Spleen (tissue), 13 donors: ENCODE measurements at places on chromosomes 12 and 14. TPM values are rescaled to one million over a fixed set of nuclear protein-coding genes. Genes with fewer than 3 reads are reported as not detected.

- H3K27ac ChIP-seq = no peak overlapping the region
- H3K36me3 ChIP-seq = no peaks in the 10 kb centered on the region
- H3K4me3 ChIP-seq = no peak overlapping the region
- no peaks in the 10 kb centered on the region for H3K27me3 ChIP-seq
- H3K4me1 ChIP-seq = no peaks in the 10 kb centered on the region
- no peak for DNase-seq
Observed at GRCh38 chr14:99781853-99782610, 11.2 kb upstream of the EML1 start.

DNA sequence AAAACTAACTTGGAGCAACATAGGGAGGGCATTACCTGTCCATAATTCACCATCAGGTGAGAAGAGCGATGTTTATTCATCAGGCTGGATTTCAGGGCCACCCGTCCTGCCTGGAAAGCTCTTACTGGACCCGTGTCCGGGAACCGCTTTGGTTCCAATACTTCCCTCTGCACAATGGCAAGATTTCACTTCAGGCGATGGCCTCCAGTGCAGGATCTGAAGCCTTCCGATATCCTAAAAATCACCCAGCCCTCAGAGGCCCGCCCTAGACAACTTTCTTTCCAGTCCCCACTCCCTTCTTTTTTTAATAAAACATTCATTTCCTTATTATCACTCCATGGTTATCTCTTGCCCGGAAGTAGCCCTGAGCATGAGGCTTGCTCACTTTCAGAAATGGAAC is 92.5 kb downstream of the BCL11B start:
- no peaks in the 10 kb centered on the region for H3K27me3 ChIP-seq
- no peak overlapping the region for H3K27ac ChIP-seq
- no peak overlapping the region for H3K4me3 ChIP-seq
- no peak for DNase-seq

DNA sequence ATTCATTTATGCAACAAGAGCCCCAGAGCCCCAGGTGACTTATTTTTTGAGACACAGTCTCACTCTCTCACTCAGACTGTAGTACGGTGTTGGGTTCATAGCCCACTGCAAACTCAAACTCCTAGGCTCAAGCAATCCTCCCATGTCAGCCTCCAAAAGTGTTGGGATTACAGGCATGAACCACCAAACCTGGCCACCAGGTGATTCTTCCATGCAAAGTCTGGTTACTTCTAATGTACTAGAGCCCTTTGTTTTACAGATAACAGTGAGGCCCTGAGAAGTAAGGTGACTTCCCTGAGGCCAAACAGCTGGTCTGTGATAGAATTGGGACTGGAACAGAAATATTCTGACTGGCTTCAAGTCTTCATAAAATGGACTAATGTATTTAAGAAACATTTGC is 10.0 kb upstream of the KCNK10 start:
- H3K27me3 ChIP-seq = peaks cover 12% of the 10 kb centered on the region
- H3K27ac ChIP-seq = no peak overlapping the region
- H3K4me1 ChIP-seq = no peaks in the 10 kb centered on the region

Gene TRIM9
- 1.6 TPM for total RNA-seq

Gene GLIPR1L2
- 1.2 TPM for total RNA-seq
